ENCODE measurements at places on chromosomes 2 and 18.

GRCh38 chr2:196314780-196315179 is 143.4 kb upstream of the STK17B start:
- DNase-seq: no peak

GRCh38 chr2:42860319-42861094 is 68.1 kb upstream of the HAAO start:
- DNase-seq: no peak

DNA sequence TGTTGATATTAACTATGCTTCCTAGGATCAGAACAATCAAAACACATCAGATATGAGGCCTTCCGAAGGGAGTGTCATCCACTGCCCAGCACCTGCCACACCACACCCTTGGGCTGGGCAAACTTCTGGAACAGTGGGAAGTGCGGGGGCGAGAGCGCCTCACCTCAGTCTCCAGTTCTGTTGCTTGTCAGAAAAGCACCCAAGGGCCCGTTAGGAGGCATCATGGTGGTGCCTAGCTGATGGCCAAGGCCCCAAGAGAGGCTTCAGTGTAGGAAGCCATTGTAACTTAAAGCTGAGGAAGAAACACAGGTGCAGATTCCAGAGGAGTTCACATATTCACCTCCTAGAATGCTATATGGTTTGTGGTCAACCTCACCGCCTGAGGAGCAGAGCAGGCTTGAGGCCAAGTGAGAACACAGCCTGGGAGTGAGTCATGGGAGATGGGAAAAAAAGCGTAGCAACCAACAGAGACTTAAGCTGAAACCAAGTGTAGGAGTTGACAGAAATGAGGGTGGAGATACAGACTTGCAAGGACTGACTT is 85.1 kb upstream of the ATL2 start:
- DNase-seq: no peak

GRCh38 chr18:7723558-7723957 is 156.4 kb downstream of the PTPRM start:
- DNase-seq: no peak

GRCh38 chr2:78941751-78942150 is 83.8 kb upstream of the REG3G start:
- DNase-seq: no peak

GRCh38 chr18:42392416-42392815 is 437.4 kb downstream of the PIK3C3 start:
- DNase-seq: no peak
